ENCODE measurements at places on chromosomes 6 and 20.

- DNase-seq, result no peak
These were observed 8.0 kb upstream of the UBE2J1 start for GRCh38 chr6:89360415-89360999.

- DNase-seq, result no peak
These were observed 58.5 kb downstream of the SUN5 start for GRCh38 chr20:32945710-32946221.

DNA sequence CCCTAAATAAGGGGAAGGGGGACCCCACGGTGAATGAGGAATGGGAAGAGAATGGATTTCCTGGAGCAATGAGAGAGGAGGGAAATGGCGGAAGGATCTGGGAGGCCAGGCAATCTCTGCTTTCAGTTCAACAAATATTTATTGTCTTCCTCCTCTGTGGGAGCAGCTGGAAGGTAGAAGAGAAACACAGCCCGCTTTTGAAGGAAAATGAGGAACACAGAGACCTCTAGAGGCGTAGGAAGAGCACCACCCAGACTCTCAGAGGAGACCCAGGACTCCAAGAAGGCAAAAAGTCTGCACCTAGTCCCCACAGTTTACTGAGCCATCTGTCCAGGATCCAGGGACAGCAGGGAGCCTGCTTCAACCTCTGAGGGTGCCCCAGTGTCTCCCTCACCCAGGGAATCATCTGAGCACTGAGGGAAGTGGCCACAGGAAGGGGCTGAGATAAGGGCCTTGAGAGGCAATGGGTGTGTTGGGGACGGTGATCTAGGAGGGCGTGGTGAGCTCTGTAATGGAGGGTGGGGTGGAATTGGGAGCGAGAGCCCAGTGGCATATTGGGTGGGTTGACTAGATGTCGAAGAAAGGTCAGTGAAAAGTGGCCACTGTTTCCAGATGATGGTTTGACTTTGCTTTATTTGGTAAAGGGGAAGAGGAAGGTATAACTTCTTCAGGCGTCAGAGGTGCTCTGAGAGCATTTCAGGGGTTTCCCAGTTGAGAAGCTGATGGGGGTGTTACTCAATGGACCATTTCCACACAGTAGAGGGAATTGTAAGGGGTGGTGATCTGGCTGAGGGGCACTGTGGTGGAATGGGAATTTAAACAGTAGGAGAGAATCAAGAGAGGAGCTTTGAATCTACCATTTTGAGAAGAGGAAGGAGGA, 610 bp downstream of the PSORS1C1 start:
- peak; percentile 13 for DNase-seq

DNA sequence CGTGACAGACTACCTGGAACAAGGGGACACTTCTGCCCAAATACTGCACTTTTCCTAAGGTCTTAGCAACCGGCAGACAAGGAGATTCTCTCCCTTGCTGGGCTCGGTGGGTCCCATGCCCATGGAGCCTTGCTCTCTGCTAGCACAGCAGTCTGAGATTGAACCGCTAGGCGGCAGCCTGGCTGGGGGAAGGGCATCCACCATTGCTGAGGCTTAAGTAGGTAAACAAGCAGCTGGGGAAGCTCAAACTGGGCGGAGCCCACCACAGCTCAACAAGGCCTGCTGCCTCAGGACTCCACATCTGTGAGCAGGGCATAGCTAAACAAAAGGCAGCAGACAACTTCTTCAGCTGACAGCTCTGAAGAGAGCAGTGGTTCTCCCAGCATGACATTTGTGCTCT, 87.8 kb upstream of the ASCC3 start:
- DNase-seq, result peak; percentile 4

GRCh38 chr6:125257351-125257750, 44.4 kb downstream of the HDDC2 start:
- no peak for DNase-seq

All from NCI-H1930 (cell line).